ENCODE measurements at places on chromosomes 6 and 20.
A peak's percentile ranks its signal among the peaks of the same experiment; 100 is the strongest.

DNA sequence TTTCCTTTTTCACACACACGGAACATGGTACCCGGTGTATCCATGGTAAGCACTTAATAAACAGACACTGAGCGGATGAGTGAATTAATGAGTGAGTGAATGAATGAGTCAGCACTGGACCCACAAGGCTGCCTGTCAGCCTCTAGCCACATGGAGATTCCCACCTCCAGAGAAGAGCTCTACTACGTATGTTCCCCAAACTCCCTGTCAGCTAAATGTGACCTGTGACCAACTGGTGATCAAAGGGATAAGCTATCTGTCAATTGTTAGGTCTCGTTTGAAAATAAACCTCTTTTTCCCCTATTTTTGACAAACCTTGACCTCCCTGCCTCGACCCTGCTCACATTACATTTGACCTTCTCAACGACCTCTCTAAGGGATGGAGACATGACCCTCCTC is 24.5 kb upstream of the TAF8 start:
- DNase-seq: no peak

DNA sequence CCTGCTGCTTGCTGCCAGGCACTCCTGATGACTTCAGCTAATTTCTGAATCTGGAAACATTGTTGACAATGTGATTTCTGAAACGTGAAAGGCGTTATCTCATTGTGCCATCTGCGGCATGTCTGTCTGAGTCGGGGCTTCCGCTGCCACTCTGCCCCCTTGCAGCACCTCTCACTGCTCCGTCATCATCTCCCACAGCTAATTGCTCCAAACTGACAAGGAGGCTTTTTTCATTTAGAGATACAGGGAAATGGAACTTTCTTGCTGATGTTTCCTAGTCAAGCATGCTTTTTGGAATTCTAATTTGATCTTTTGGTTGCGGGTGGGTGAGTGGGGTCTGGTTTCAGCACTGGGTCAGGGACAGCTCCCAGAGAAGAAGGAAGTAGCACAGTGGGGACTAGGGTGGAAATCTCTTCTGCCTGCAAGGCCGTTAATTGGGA is 233.5 kb downstream of the DHX35 start:
- DNase-seq: no peak

- no peak for DNase-seq
These were observed 2.4 kb upstream of the GPX5 start for GRCh38 chr6:28523241-28523622.

GRCh38 chr6:55913228-55914195 is 38.1 kb upstream of the BMP5 start:
- no peak for DNase-seq

GRCh38 chr6:151263967-151264366 is 24.2 kb downstream of the AKAP12 start:
- no peak for DNase-seq

DNA sequence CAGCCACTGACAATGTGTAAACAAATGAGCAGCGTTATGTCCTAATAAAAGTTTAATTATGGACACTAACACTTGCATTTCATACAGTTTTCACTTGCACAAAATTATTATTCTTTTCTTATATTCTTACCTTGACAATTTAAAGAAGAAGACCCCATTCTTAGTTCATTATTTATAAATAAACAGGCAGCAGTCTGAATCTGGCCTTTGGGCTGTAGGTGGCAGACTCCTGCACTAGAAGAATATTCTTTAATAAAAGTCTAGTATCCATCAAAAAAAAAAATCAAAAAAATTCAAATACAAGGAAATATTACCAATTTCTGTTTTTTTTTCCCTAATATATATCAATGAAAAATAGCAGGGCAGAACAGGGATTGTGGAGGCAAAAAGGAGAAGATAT is 24.8 kb downstream of the PTCHD4 start:
- no peak for DNase-seq

DNA sequence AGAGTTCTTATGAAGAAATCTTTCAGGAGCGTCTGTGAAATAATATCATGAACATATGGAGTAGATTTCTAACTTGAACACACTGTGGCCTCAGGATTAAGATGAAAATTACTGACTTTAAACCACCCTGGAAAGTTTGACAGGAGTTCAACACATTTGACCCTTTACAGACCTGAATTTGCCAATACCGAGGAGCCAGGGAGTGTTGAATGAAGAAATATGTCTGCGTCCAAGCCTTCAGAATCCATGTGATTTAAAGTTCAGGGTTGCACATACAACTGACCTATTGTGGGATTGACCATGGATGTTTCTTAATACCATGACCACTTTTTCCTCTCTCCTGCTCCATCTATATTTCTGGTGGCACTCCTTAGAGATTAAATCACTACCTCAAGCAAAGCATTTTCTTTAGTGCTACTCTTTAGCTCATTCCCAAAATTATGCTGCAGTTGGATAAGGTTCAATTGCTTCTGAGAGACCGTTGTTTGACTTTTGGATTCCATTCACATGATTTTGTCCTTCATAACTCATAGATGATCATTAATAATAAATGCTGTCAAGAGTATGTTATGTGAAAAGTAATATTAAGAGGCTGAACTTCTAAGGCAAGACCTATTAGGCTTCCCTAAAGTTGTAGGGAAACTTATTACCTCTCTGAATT is 57.4 kb downstream of the PRL start:
- DNase-seq: peak; percentile 42

GRCh38 chr6:83479389-83479788 is 32.9 kb upstream of the PRSS35 start:
- no peak for DNase-seq

DNA sequence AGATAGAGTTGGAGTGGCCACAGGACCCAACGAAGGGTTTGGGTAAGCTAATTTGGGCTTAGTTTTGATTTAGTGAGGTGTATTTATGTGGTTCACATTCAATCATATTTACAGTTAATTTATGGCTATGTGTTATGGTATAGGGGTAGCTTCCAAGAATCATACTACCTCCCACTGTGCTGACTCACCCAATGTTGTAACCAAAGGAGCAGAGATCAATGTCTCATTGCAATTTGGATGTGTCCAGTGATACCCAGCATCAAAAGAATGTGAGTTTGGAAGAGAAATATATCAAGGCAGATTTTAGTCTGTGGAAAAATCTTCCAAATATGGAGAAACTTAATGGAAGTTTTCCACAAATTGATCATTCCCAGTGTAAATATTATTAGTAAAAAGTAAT is 25.3 kb upstream of the SMIM8 start:
- no peak for DNase-seq

GRCh38 chr20:57260934-57261333 is 5.5 kb downstream of the BMP7 start:
- DNase-seq: no peak

DNA sequence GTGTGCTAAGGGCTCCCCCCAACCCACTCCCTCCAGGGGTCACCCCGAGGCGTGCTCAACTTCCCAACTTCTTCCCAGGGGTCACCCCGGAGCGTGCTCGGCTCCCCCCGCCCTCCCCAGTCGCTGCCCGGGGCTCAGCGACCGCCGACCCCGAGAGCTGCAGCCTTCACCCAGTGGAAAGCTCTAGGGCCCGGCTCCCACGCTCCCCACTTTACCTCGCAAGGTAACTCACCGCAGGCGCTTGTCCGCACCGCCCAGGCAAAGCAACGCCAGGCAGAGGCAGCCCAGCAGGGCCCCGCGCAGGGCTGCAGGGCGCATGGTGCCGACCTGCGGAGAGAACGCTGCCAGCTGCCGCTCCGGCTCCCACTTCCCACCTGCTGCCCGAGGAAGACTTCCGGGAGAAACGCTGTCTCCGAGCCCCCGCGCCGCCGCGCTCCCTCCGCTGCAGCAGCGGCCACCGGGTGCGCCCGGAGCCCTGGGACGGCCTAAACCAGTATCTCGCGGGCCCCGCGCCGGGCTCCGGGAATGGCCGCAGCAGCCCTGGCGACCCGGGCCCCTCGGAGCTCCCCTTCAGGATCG is 396 bp downstream of the RNASET2 start:
- no peak for DNase-seq

GRCh38 chr6:43286980-43287716 is 10.9 kb upstream of the SLC22A7 start:
- no peak for DNase-seq

GRCh38 chr6:5665173-5665572 is 341.6 kb downstream of the NRN1 start:
- DNase-seq: no peak

- peak; percentile 74 for DNase-seq
These were observed 171.3 kb downstream of the TMEM242 start for GRCh38 chr6:157151989-157152388.

GRCh38 chr6:62615366-62616015 is 329.5 kb upstream of the KHDRBS2 start:
- DNase-seq: no peak

DNA sequence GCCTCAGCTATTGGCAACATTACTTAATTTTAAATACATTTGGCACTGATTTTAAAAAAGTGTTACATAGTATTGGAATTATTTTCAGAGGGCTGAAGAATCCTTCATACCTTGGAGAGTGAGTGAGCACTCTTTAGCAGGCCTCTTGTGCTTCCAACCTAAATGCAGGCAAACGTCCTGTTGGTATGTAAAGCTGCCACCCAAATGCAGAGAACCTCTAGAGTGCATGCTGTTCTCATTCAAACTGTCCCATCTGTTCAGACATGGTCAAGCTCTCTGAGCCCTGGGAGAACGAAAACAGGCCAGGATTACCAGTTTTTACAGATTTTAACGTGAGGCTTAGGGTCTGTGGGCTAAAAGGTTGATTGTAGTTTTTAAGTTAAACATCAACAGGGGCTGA is 378.0 kb upstream of the FLRT3 start:
- no peak for DNase-seq

DNA sequence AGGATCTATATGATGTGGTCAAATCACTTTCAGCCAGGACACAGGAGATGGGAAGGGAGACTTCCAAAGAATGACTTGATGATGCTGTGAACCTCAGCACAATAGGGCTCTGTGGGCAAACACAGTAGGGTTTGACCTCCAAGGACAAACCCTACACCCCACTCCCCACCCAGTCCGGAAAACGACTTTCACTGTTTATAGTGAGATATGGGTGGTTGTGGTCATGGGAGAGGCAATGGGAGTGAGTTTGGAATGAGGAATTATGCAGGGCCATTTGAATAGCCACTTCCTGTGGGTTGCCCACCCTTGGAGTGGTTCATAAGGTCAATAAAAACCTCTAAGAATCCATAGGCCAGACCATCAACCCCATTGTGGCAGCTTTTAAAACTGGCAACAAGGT is 38.4 kb upstream of the PRND start:
- DNase-seq: no peak

- no peak for DNase-seq
These were observed 1.1 kb upstream of the SLC2A10 start for GRCh38 chr20:46708172-46708860.

- DNase-seq: no peak
These were observed 16.1 kb downstream of the FBXO30 start for GRCh38 chr6:145798530-145798929.

GRCh38 chr6:31405996-31406395 is 2.6 kb downstream of the MICA start:
- DNase-seq: no peak

- no peak for DNase-seq
These were observed 100.5 kb upstream of the SLC22A23 start for GRCh38 chr6:3557336-3557735.

- no peak for DNase-seq
These were observed 25.4 kb downstream of the GABRR2 start for GRCh38 chr6:89289710-89290109.

- DNase-seq: no peak
These were observed 159.2 kb downstream of the UBE3D start for GRCh38 chr6:82906489-82906888.

DNA sequence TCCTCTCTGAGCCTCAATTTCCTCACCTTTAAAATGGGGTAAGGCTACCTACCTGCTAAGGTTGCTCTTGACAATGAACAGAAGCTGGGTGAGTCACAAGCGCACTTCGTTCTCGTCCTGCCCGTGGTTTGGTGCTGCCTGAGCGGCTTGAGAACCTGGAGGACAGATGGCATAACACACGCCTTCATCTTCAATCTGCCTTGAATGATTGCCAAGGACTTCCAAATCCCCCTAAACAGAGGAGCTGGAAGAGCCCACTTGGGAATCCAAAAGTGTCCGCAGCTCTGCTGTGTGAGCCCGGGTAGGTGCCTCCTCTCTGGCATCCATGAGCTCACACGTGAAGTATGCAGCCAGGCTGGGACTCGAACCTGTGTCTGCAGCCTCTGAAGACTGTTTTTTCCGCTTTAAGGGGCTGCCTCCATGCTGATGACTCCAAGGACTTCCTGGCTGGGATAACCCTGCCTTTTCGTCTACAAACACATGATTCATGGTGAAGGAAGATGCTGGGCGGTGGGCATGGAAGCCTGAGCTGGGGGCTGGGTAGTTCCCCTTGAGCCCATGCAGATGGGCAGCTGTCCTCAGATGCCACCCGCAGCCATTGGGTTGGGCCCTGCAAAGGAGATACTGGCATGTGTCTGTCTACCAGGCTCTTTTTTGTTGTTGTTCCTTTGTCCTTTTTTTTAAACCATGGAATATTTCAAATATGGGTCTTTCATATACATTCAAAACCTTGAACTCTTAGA is 25.3 kb upstream of the CSNK2A1 start:
- no peak for DNase-seq

DNA sequence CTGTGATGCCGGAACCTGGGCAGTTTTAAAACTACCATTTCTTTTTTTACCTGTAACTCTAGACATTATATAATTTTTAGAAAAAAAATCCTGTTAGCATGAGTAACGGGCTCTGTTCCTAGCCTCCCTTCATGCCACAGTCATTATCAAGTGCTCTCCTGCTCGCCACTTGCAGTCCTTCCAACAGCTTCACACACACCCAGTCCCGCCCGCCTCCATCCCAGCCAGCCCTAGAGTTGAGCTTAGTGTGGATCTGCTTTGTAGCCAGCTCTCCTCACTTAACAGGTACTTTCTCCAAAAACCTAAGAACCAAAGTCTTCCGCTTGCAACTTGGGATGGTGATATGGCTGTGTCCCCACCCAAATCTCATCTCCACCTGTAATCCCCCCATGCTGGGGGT is 51.5 kb downstream of the EZR start:
- no peak for DNase-seq

DNA sequence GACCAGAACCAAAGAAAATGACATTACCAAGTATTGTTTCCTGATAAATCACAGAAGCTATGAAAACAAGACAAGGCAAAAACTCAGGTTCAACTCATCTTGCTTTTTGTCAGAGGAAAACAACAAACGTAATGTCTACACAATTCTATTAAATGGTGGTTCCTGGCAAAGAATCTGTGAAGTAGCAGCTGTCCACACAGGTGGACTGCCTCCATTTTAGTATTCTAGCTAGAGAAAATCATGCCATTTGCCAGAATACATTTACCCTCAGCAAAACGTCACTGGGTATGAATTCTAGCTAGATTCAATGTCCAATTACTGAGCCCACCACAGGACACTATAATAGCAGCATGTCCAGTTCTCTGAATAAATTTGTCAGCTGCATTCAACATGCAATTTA is 125.4 kb downstream of the ADGRB3 start:
- no peak for DNase-seq

DNA sequence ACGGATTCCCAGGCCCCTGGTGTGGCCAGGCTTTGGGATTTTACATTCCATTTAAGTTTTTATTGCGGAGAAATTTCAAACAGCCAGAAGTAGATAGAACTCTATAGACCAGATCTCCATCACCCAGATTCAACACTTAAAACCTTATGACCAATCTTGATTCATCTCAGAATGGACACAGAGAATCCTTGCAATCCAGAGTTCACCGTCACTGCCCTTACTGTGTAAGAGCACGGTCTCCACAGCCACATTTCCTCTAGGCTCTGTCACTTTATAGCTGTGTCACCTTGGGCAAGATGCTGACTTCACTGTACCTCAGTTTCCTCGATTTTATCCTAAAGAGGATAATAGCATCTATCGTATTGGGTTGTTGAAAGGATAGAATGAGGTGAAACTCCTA is 979 bp downstream of the ZNF133 start:
- DNase-seq: no peak

- DNase-seq: no peak
These were observed 107.8 kb upstream of the CD93 start for GRCh38 chr20:23193801-23194384.
